ENCODE measurements at places on chromosomes 11 and 22.

GRCh38 chr11:119936426-119936825 lies 201.5 kb downstream of the TRIM29 start:
- no peak for DNase-seq

DNA sequence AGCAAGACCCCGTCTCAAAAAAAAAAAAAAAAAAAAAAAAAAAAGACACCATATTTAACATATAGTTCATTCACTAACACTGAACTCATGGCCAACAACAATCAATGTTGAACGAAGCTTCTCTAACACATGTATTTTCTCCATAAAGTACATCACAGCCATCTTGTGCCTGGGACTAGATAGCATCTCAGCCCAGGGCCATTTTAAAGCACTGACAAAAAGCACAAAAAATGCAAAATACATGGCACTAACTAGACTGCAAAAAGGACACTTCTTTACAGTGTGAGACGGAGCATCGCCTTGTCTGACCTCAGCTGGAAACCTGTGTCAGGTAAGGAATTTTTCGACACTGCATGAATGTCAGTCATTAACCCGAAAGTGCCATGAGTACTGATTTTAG lies 23.3 kb downstream of the KIAA0930 start:
- DNase-seq, result no peak

DNA sequence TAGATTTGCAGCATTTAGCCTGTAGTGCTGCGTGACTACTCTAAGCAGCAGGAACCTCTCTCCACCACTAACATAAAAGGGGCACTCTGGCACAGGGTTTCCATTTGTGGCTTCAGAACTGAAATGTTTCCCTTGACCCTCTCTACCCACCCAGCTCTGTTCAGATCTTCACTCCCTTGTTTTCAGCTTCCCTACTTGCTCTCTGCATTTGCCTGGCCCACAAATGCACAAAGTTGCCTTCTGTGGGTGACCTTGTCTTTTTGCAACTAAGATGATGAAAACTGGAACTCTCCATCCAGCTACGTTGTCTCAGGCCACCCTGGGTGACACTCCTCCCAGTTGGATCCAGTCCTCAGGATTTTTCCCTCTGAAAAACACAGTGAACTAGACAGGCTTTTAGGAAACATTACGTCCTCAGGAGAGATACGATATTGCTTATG lies 19.8 kb upstream of the PSMA1 start:
- no peak for DNase-seq

- no peak for DNase-seq
These were observed 39.0 kb downstream of the WT1 start for GRCh38 chr11:32396331-32396730.

GRCh38 chr11:62435846-62436660 lies 17.2 kb downstream of the SCGB1A1 start:
- no peak for DNase-seq

DNA sequence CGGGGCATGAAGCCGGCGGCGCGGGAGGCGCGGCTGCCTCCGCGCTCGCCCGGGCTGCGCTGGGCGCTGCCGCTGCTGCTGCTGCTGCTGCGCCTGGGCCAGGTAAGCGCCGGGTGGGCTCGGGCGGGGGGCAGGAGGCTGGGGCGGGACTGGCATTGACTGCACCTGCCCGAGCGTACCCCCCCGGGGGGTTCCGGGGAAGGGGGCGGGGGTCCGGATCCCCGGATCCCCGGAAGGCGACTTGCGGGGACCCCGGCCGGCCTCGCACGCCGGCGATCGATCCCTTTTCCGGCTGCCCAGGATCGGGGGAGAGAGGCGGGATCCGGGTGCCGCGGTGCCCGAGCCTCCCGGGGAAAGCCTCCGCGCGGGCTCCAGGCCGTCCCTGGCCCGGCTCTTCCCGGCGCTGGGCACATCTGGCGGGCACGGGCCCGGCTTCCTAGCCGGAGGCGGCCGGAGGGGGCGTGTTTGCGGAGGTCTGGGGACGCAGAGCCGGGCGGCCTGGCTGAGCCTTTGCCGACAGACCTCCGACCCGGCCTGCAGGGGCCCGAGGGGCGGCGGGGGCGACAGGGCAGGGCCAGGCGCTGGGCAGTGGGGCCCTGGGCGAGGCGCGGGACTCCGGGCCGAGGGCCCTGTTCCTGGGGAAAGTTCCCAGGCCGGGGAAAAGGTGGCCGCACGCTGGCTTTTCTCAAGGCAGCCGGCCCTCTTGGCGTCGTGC lies 705 bp downstream of the PTPRJ start:
- no peak for DNase-seq

- no peak for DNase-seq
These were observed 611.7 kb downstream of the OPCML start for GRCh38 chr11:132920451-132921096.

Measured in fibroblast of the aortic adventitia (primary cell).